Daoy (cell line): ENCODE measurements at places on chromosomes 13 and 19.

DNA sequence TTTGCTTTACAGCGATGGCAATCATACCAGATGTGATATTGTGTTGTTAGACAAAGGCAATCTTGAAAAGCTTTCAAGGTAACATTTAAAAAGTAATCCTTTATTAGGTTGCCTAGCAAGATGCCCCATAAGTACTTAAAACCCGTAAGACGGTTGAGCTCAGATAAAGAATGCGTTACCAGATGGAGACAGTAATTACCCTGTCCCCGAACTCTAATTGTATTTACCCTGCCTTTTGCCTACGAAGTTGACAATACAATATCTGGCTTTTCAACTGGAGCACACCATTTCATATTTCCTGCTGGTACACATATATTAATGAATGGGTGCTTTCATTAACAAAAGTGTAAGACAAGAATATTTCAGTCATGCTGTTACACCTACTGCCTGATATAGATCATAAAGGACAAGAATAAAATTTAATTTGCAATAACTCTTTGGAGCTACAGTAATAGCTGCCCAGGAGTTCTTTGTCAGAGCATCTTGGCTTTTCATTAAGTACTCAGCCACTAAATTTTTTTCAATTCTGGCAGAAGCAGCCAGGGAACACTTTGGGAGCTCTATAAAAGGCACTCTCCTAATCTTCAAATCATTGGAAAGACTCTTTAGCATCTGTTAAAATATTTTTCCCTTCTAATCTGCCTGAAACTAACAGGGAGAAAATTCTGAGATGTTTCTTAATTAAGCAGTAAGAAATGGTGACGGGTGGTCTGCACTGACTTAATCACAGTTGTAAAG is 63.8 kb downstream of the DCT start:
- no peak for DNase-seq

GRCh38 chr19:3494051-3494450 is 6.4 kb downstream of the DOHH start:
- no peak for DNase-seq

DNA sequence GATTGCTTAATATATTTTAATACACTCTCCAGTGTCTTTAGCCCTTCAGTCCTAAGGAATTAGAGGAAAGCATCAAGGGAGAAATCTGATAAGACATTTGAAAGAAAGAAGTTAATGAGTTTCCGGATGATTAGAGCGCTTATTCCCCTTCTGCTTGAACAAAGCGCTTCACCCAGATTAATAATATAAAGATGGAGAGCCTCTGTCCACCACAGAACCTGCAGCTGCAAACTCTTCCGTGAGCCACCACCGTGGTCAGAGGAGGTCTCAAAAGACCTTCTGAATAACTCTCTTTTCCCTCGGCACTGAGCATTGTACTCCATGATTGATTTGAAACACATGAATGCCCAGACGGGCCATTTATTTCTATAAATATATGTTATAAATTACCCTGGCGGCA is 14.2 kb upstream of the TUBGCP3 start:
- no peak for DNase-seq

- DNase-seq: no peak
Measured at GRCh38 chr13:94382960-94383359, 96.5 kb downstream of the DCT start.

DNA sequence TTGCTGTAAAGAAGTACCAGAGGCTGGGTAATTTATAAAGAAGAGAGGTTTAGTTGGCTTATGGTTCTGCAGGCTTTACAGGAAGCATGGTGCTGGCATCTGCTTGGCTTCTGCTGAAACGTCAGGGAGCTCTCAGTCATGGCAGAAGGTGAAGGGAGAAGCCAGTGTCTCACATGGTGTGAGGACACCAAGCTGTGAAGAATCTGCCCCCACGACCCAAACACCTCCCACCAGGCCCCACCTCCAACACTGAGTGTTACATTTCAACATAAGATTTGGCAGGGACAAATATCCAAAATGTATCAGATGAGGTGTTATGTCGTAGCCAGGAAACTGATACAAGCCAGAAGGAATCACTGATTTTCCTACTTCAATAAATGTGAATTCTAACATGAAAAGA is 136.5 kb downstream of the CYSLTR2 start:
- DNase-seq: no peak

DNA sequence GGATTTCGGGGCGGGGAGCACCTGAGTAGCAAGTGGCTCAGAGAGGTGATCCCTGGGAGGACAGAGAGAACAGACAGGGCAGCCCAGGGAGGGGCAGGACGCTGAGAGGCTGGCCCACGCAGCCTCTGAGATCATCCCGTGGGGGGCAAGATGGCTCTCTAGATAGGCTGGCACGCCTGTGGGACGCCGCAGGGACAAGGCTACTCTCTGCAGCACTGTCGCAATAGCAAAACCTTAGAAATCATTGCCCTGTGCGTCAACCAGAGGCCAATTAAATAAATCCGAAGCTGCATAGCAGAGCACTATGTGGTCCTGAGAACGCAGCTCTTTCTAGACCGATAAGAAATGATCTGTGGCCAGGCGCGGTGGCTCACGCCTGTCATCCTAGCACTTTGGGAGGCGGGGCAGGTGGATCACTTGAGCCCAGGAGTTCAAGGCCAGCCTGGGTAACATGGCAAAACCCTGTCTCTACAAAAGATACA is 5.1 kb downstream of the PEX11G start:
- no peak for DNase-seq

DNA sequence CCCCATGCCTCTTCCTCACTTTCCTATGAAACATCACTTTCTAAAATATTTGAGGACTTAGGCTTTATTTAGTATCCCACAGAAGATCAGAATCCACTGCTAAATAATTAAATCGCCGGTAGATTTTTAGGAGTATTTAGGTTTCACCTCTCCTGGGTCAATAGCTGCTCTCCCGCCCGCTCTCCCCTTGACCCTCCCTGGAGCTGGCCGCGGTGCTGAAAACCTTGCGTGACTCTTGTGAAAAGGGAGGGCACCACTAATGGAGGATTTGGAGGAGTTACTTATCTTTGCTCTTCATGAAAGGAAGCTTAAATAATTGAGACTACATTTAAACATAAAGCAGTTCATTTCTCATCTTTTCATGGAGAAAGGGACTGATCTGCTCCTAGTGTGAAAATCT is 14.1 kb downstream of the POU4F1 start:
- peak; percentile 52 for DNase-seq

DNA sequence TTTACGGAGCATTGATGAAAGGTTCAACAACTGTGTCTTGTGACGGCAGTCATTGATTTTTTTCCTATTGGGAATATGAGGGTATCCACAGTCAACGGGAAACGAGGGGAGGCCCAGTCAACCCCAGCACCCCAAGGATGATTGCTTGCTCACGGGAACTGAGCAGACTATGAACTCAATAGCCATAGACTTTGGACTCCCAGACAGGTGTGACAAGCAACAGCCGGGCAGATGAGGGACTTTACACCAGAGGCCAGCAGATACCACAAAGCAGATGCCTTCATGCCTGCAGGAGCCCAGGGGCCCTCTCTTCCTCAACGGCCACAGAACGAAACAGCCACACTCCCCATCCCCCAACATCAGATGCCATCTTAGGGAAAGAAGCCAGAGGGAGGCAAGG is 80.3 kb upstream of the FLT1 start:
- no peak for DNase-seq

DNA sequence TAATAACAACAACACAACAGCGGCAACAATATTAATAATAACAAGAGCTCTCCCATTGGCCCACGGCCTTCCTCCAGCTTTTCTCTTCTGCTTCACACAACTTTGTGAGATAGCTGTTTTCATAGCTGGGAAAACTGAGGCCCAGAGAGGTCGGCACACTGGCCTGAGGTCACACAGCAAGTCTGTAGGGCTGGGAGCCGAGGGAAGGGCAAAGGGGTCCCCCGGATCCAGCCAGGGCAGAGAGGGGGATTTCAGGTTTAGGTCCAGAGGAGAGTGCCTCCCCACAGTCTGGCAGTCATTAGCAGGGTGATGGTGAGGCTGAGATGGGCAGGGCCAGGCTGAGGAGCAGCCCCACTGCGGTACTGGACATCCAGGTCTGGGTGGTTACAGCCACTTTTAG is 9.0 kb upstream of the CADM4 start:
- no peak for DNase-seq

DNA sequence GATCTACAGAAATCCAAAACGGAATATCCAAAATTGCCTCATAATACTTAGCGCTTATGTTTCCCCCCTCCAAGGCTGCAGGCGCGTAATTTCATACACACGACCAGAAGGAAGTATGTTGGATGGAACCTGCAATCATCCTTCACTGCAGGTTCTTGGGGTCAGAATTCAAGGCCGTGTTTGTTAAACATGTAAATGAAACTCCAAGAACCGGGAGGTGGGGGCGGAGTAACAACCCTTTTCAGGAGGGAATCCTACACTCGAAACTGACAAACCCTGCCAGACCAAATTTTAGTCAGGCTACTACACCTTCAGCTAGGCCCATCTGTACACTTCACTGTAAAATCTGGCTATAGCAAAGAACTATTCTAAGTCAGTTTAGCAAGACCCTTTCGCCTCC is 1.3 kb downstream of the ZNF607 start:
- no peak for DNase-seq

GRCh38 chr13:44040070-44040817 is 160.5 kb downstream of the LACC1 start:
- DNase-seq: no peak

DNA sequence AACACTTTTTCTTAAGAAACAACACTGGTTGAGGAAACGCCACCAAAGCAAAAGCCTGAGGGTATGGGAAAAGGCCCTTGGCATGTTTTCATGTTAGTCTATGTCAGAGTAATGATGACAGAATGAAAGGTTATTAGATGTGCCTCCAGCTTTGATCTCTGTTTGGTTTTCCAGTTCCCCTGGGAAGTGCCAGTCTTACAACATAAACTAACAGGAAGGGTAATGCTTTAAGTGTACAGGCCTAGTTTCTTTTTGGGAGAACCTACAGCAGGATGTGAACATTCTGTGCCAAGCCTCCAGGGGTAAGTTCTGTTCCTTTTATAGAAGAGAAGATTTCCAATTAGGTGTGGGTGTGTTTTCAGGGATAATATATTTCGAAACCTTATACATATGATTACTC is 121.7 kb downstream of the FNDC3A start:
- DNase-seq: peak; percentile 51

GRCh38 chr19:708154-709143 is at the start of gene PALM:
PALM (plus strand) TSS chr19:708935; CDS start chr19:709147, 212 bp downstream.
- DNase-seq: no peak

- no peak for DNase-seq
Measured at GRCh38 chr13:38530492-38530891, 156.4 kb upstream of the FREM2 start.

GRCh38 chr19:38421856-38422255 is 4.2 kb downstream of the RASGRP4 start:
- no peak for DNase-seq

DNA sequence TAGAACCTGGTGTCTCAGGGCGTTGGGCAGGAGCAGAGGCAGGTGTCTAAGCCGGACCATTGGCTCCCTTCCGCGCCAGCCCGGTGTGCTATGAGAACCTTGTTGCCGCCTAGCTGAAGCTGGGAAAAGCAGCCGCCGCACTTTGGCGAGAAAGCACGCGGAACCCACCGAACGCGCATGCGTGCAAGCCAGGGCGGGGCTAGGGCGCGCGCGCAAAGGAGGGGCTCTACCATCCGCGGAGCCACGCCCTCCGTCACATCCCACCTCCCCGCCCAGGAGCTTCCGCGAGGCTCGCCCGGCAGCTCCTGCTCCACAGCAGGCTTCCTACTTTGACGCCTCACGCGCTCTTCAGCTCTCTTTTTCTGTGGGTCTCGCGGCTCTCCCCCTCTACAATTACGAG is 51.3 kb downstream of the WDR87 start:
- DNase-seq: no peak

GRCh38 chr13:20908714-20909497 is 6.4 kb upstream of the XPO4 start:
- no peak for DNase-seq

DNA sequence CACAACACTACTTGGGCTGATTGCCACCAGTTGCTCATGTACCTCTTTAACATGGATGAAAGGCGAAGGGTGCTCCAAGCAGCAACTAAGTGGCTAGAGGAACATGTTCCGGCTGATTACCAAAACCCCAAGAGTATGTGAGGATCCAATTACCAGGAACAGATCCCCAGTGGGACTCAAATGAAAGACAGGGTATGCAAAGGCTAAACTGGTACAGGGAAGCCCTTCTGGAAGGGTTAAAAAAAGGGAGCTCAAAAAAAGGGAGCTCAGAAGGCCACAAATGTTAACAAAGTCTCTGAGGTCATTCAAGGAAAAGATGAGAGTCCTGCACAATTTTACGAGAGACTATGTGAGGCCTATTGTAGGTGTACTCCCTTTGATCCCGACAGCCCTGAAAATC is 604.7 kb downstream of the UQCRFS1 start:
- no peak for DNase-seq

DNA sequence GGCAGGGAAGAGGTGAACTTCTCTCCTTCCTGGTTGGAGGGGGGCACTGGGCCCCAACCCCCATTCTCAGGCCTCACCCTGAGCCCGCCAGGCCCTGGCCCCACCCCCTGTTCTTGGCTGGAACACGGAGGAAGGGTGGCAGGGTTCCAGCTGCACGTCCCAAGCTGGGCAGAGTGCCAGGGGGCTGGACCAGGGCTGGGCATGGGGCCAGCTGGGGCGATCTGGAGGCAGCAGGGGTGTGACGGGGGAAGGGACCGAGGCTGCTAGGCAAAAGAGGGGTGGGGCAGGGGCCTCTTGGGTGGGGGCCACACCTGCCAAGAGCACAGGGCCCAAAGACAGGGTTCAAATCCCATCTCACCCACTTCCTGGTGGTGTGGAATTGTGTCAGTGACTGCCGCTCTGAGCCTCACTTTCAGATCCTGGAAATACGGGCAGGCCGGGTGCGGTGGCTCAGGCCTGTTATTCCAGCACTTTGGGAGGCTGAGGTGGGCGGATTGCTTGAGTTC is 2.2 kb downstream of the HIF3A start:
- DNase-seq: peak; percentile 91

DNA sequence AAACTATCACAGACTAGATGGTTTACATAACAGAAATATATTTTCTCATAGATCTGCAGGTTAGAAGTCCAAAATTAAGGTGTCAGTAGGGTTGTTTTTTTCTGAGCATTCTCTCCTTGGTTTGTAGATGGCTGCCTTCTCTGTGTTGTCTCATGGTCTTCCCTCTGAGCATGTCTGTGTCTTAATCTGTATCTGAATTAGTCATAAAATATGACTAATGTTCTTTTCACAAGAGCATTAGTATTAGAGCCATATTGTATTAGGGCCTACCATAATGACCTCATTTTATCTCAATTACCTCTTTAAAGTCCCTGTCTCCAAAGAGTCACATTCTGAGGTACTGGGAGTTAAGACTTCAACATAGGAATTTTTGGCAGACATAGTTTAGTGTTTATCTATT is 77.2 kb upstream of the OBI1 start:
- no peak for DNase-seq

- no peak for DNase-seq
Measured at GRCh38 chr13:21541271-21541670, 62.7 kb downstream of the MICU2 start.

GRCh38 chr19:1400281-1401137 is 833 bp downstream of the GAMT start:
- DNase-seq: no peak

GRCh38 chr19:58009666-58010301 is 7.2 kb upstream of the ZNF606 start:
- peak; percentile 82 for DNase-seq
